ENCODE measurements at places on chromosomes 4 and X.

DNA sequence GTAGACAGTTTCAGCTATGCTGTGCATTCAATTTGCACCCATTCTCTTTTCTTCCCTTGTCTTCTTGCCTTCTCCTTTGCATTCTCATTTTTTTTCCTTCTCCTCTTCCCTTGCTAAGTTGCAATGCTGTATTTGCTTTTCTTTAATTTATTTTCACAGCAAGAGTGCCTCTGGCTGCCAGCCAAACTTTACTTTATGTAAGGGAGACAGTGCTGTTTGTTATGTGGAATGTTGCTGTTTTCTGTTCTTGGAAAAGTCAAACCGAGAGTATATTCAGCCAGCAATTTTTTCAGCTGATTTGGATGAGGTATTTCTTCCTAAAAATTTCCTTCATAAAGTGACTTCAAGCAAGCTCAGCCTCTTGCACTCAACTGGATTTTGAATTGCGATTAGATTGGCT lies 1293.4 kb downstream of the ARAP2 start:
- DNase-seq: no peak

DNA sequence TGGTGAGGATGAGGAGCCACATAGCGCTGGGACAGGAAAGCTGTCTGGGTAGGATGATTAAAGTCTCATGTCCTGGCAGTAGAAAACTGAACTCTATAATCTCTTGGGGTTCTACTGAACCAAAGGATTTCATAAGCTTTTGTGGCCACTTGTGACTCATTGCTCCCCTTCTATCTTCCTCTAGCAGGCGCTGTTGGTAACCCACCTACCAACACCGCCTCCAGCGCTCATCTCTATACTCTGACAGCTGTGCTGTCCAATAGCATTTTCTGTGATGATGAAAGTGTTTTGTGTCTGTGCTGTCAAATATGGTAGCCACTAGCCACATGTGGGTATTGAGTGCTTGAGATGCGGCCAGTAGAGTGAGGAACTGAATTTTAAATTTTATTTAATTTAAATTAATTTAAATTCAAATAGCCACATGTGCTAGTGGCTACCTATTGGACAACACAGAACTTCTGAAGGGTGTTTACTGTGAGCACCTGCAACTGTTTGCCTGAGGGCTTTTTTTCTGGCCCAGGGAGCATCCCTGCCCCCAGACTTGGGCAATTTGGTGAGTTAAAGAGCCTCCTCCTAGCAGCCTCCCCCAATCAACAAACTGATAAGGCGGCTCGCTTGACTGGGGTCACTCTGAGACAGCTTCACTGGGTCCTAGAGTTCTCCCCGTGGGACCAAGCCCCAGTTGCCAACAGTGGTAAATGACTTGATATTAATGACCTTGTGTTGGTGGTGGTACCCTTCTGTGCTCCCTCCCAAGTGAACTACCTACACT lies 169.2 kb upstream of the ATP6AP2 start:
- peak; percentile 45 for DNase-seq

- DNase-seq: no peak
Measured at GRCh38 chrX:36434522-36434921, 515.0 kb downstream of the CFAP47 start.

DNA sequence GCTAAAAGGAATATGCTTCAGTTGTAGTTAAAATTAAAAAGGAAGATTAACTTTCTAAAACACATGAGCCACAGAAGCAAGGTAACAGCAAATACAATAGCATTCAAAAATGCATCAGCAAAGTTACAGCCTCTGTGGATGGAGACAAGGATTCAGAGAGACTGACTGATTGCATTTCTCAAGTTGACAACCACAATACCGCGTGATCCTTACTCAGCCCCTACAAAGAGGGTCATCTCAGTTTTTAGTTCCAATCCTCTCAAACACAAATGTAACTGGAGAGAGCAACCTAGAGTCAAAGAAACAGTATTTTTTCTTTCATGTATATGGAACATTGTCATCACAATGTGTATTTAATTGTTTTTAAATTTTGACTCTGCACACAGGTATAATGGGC lies 14.2 kb upstream of the C1QTNF7 start:
- no peak for DNase-seq

DNA sequence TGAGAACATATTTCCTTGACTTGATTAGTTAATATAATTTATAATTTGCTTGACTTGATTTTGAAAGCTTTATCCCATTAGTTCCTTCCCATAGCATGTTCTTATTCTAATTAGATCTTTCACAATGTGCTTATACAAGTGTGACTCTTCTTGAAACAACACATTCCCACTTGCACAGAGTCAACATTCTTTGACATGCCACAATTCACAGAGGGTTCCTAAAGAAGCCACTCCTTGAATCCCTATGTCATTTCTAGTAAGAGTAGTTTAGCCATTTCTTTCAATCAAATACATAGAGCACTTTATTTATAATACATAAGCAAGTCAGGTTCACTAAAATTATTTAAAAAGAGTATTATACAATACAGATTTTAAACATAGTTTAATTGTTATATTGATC lies 228.9 kb upstream of the GRID2 start:
- DNase-seq: no peak

GRCh38 chr4:84733343-84734033 lies 150.6 kb downstream of the CDS1 start:
- no peak for DNase-seq

GRCh38 chr4:45701621-45702020 lies 422.2 kb downstream of the GABRG1 start:
- no peak for DNase-seq

DNA sequence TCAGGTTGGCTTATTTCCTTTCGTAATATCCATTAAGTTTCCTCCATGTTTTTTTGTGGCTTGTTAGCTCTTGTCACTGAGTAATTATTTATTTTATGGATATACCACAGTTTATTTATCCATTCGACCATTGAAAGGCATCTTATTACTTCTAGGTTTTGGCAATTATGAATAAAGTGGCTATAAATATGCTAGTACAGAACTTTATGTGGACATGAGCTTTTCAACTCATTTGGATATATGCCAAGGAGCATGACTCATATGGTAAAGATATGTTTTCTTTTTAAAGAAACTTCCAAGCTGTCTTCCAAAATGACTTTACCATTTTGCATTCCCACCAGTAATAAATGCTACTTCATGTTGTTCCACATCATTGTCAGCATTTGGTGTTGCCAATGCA lies 803.6 kb downstream of the GLUD2 start:
- no peak for DNase-seq

- DNase-seq: no peak
Measured at GRCh38 chr4:78459327-78459726, 92.2 kb upstream of the ANXA3 start.

DNA sequence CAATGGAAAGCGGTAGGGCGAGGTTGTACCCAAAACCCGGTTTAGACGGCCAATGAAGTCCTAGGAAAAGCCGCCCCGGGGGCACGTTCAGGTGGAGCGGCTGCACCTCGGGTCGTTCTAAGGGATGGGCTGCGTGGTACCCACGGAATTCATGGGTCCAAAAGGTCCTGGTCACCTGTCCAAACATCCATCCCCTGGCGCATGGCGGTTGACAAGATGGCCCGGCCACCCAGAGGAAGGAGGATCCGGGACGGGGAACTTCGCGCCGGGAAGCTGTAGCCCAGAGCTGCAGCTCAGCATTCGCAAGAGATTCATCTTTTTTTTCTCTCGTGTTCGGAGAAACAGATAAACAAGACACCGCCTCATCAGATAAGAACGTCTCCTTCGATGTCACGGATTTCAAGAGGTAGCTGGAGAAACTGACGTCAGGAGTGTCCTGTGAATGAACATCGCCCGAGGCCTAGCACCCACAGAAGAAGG lies 10.9 kb downstream of the PITX2 start:
- no peak for DNase-seq

GRCh38 chrX:14963447-14964236 lies 90.4 kb downstream of the MOSPD2 start:
- DNase-seq: no peak
